ENCODE measurements at places on chromosomes 7 and 10.

DNA sequence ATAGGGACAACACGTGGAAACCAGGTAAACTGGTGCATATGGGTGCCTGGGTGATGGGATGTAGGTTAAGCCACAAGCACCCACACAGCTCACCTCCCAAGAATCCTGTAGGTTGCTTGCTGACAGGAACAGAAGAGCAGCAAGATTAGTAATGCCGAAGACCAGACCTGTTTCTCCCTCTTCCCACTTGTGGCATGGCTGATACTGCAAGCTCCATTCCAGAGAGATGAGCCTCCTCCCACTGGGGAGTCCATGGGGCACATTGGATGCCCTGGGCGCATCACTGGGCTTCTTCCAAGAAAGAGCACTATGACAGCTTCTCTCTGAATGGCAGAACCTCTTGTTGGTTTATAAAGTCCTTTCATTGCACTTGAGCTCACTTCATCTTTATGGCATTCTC lies 44.4 kb upstream of the LOXL4 start:
- DNase-seq = no peak

GRCh38 chr7:132544025-132544424 lies 32.2 kb downstream of the PLXNA4 start:
- no peak for DNase-seq

GRCh38 chr10:86366902-86367151 lies 232 bp upstream of the GRID1 start:
- no peak for DNase-seq

DNA sequence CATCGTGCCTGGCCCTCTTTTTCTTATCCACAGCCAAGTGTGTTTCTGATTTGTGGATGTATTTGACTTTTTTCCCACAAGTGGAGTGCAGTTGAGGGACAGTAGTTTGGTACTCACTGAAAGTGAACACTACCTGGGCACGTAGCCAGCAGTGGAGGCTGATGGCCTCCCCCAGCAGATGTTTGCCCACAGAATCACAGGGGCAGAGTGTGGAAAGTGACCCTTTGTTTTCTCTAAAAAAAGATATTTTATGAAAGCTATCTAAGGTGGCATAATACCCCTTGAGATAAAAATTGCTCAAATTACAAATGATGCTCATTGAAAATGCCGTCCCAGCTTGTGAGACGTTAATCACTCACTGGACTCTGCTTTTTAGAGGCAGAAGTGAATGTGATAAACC lies 29.1 kb downstream of the WDR37 start:
- DNase-seq = no peak

DNA sequence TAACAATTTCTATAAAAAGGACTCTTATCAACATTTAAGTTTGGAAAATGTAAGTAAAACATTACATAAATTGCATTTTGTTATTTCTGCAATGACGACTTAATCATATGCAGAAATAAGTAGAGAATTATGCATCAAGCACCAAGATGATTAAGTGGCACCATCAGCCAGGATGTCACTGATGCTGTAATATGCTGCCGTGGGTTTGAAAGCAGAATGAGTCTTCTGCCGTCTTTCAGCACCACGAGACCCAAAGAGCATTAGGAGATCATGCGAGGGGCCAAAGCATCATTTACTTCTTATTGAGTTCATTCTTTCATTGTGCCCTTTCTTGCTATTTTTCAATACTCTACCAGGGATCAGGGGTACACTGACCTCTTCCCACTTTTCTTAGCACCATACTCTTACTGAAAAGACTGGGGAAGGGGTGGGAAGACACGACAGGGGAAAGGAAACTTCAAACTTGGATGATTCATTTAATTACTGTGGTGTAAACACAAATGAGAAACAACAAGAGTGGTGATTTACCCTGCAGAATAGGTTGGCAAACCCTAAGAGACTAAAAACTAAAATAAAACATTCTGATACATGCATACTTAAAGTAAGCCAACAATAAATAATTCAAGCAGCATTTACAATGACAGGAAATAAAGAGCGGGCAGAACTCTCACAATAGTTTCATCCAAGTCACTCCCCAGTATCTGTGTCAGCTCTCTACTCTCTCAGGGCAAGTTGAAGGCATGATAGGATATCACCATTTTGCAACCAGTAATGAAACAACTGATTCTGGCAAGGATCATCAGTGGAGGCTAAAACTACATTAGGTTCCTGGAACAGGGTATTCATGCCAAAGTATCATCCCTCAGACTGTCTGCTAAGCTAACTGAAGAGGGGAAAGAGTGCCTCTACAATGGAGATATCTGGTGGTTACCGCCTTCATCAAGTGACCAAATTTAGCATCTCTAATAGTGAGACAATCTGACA lies 70.8 kb downstream of the CUL2 start:
- no peak for DNase-seq

- no peak for DNase-seq
These were observed 81.7 kb downstream of the NKX6-2 start for GRCh38 chr10:132704008-132704814.

DNA sequence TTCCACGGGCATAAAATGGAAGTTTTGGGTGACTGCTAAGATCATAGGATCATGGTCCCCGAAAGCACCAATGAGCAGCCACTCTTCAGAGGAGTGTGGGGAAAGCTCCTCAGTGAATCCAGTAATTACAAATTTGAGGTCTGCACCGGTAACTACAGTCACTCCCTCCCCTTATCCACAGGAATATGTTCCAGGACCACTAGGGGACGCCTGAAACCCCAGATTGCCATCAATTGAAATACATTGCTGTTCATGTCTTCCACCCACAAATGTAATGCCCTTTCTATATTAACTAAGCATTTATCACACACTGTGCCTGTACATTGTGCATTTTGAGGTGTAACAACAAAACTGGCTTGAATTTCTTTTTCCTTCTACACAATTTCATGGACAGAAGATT lies 447.9 kb upstream of the PFKP start:
- peak; percentile 81 for DNase-seq

GRCh38 chr10:129328546-129328945 lies 138.5 kb upstream of the MGMT start:
- DNase-seq = no peak

GRCh38 chr7:771234-772004 lies 44.3 kb upstream of the PRKAR1B start:
- DNase-seq = no peak

DNA sequence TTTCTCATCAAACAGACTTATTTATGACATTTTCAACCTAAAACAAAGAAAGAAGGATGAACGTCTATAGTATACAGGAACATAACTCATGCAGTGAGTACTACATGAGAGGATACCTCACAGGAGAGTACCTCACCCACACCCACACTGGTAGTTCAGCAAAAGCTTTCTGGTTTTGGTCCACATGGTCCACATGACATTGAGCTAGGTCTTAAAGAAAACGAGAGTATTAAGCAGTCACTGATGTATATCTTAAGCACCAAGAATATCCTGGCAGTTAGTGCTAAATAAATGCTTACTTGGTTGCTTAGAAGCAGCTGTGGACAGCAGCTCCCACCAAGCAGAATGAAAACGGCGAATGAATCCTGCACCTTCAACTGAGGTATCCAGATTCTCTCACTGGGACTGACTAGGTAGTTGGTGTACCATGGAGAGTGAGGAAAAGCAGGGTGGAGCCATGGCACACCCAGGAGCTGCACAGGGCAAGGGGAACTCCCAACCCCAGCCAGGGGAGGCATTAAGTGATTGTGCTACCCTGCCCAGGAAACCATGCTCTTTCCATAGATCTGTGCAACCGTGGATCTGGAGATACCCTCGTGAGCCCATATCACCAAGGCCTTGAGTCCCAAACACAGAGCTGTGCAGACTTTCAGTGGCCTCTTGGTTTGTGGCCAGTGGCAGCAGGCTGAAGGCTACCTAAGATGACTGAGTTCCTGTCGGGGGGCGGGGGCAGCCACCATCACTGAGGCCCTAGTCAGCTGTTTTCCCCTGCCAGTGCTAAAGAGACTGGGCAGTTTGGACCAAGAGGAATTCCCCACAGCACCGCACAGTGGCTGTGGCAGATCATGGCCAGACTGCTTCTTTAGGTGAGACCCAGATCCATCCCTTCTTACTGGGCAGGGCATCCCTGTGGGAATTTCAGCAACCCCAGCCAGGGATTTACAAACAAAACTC lies 143.4 kb downstream of the SGMS1 start:
- no peak for DNase-seq

GRCh38 chr7:142872106-142872675 lies 13.4 kb downstream of the TRPV6 start:
- DNase-seq = no peak

GRCh38 chr7:31065021-31065593 lies 13.0 kb downstream of the ADCYAP1R1 start:
- no peak for DNase-seq

- peak; percentile 86 for DNase-seq
These were observed 226.2 kb downstream of the ZMYND11 start for GRCh38 chr10:361203-362081.

DNA sequence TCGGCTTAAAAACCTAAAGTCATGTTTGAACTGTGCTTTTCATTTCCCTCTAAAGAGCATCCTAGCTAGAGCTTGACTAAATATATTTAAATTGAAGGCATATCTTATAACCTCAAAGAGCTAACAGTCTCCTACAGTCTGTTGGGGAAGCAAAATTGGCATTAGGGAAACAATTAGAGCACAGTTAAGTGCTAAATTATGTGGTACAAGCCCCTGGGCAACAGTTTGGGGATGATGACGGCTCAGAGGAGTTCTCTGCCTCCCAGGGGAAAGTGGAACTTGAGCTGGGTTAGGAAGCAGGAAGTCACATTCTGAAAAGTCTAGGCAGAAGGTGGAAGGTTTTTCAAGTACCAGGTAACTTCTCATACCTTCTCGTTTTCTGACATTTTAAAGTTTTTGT lies 18.6 kb upstream of the GOT1 start:
- no peak for DNase-seq

- DNase-seq = no peak
These were observed 4.0 kb upstream of the CLEC5A start for GRCh38 chr7:141950806-141951205.

- no peak for DNase-seq
These were observed 10.1 kb downstream of the NUDT1 start for GRCh38 chr7:2251841-2252771.

DNA sequence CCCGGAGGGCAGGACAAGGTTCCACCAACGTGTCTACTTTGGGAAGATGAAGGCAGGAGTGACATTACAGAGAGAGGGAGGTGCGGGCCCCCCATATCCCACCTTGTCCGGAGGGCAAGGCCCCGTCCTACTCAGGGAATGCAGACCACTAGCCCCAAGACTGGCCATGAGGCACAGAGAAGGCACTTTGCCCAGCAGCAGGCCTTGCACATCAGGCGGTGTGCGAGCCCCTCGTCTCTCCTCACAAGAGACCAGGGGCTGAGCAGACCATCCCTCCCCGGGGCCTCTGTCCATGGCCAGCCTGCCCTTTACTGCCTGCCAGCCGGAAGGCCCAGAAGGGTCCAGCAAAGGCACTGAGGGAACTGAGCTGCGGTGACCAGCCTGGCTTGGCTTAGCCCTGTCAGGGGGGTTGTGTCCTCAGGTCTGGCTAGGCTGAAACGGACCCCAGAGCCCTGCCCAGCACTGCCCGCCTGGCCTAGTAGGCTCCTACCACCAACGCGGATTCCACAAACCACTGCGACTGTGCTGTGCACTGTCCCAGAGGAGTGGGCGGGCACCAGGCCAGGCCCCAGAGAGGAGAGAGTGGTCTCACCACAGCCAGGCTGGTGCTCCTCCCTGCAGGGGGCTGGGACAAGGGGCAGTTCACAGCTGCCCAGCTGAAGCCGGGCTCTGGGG lies 16.7 kb downstream of the CAMK2B start:
- DNase-seq = no peak

DNA sequence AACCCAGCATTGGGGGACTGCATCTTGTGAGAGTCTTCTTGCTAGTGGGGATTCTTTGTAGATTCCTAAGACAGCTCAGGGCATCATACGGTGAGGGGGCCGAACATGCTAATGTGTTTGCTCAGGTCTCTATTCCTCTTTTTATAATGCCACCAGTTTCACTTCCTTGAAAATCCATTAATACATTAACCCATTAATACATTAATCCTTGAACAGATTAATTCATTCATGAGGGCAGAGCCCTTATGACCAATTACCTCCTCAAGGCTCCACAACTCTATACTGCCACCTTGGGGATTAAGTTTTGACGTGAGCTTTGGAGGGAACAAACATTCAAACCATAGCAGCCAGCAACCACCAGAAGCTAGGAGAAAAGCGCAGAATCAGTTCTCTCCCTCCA lies 67.2 kb upstream of the POT1 start:
- no peak for DNase-seq

DNA sequence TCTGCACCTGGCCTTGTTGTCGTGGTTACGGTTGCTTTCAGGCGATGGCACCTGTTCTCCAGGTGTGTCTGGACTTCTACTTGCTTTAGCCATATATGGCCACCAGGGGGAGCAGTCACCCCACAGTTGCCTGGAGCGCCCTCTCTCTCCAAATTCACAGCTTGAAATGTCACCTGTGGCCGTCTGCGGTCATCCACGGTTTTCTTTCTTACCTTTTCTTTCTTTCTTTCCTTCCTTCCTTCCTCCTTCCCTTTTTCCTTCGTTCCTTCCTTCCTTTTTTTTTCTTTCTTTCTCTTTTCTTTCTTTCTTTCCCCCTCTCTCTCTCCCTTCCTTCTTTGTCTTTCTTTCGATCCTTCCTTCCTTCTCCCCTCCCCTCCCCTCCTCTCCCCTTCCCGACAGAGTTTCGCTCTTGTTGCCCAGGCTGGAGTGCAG lies 150.5 kb upstream of the VKORC1L1 start:
- DNase-seq = peak; percentile 89

GRCh38 chr10:5570007-5570655 lies 45.4 kb downstream of the CALML3 start:
- no peak for DNase-seq

GRCh38 chr10:118590334-118590733 lies 5.1 kb downstream of the PRLHR start:
- peak; percentile 60 for DNase-seq

DNA sequence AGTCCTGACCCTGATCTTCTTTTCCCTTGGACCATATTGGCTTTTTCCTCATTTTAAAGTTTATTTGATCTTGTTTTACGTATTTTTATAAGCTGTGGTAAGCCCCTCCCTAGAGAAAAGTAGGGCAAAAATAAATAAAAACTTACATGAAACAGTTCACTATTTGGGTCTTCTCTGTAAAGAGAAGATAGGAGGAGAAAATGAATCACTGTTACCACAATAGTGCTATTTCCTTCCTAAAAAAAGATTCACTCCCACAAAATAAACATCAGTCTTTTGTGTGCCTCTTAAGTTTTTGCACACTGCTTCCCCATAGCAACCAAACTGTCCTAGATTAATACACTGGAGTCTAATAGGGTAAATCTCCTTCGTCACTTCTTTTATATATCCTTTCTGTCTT lies 1.4 kb upstream of the SVIL start:
- DNase-seq = peak; percentile 30

DNA sequence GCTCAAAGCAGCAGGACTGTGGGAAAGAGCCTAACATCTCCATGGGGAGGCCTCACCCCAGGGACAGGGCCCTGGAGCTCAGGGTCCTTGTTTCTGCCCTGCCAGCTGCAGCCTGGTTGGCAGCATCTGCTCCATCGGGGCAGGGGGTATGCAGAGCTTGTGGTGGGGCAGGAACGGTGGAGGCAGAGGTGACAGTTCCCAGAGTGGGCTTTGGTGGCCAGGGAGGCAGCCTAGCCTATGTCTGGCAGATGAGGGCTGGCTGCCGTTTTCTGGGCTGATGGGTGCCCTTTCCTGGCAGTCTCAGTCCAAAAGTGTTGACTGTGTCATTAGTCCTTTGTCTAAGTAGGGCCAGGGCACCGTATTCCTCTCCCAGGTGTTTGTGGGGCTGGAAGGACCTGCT lies 12.2 kb upstream of the AHCYL2 start:
- no peak for DNase-seq

All from NCI-H748 treated with DMSO at 0.1 percent for 48 hours (cell line).